ENCODE measurements at places on chromosomes 6 and 20. TPM values are rescaled to one million over a fixed set of nuclear protein-coding genes. Genes with fewer than 3 reads are reported as not detected.

GRCh38 chr20:11452326-11452725 lies 465.4 kb upstream of the BTBD3 start:
- no peak overlapping the region for H3K4me3 ChIP-seq
- H3K4me1 ChIP-seq: no peaks in the 10 kb centered on the region
- no peaks in the 10 kb centered on the region for H3K27me3 ChIP-seq
- no peak for DNase-seq

- H3K27ac ChIP-seq: no peak overlapping the region
- H3K27me3 ChIP-seq: no peaks in the 10 kb centered on the region
- no peaks in the 10 kb centered on the region for H3K36me3 ChIP-seq
- no peak for DNase-seq
- no peak overlapping the region for H3K4me3 ChIP-seq
- H3K4me1 ChIP-seq: no peaks in the 10 kb centered on the region
These were observed 26.1 kb upstream of the HLA-E start for GRCh38 chr6:30463242-30463641.

DNA sequence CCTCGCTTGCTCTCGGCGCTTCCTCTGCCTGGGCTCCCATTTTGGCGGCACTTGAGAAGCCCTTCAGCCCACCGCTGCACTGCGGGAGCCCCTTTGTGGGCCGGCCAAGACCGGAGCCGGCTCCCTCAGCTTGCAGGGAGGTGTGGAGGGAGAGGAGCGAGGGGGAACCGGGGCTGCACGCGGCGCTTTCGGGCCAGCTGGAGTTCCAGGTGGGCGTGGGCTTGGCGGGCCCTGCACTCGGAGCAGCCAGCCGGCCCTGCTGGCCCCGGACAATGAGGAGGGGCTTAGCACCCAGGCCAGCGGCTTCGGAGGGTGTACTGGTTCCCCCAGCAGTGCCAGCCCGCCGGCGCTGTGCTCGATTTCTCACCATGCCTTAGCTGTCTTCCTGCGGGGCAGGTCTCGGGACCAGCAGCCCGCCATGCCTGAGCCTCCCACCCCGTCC lies 10.2 kb upstream of the SRPK1 start:
- H3K36me3 ChIP-seq: no peaks in the 10 kb centered on the region
- H3K4me1 ChIP-seq: no peaks in the 10 kb centered on the region
- H3K27me3 ChIP-seq: no peaks in the 10 kb centered on the region
- no peak for DNase-seq

- H3K36me3 ChIP-seq: no peaks in the 10 kb centered on the region
- H3K4me3 ChIP-seq: no peak overlapping the region
- H3K27ac ChIP-seq: no peak overlapping the region
- DNase-seq: no peak
- H3K4me1 ChIP-seq: no peaks in the 10 kb centered on the region
- no peaks in the 10 kb centered on the region for H3K27me3 ChIP-seq
These were observed 6.0 kb downstream of the SMPD2 start for GRCh38 chr6:109446541-109446940.

DNA sequence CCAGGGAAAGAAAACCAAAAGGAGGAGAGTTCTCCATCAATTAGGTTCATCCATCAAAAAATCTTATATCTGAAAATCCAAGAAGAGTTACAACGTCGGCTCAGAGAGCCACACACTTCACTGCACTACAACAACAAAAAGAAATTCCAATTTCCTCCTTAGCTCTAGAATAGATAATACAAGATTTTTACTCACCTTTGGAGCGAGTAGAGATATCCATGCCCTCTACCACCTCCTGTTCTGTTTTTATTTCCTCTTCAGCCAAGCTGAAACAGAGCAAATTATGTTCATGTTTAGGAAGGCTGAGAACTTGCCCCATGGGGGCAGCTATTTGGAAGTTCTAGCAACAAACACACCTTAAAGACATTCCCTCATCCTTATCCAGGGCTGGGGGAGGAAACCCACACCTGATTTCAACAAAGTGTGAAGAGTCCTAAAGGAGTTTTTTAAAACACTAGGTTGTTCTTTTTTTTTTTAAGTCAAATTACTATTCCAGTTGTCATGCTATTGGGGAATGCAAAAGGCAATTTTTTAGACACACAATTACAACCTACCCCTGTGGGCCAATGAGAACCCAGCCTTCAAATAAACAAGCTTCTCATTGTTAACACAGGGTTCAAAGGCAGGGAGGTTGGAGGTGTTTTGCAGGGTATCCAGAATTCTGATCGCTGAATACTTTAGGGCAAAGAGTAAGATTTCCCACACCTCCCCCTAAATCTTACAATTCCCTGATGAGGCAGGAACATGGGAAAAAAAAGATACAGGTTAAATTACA lies 8.7 kb downstream of the ZMYND8 start:
- no peaks in the 10 kb centered on the region for H3K27me3 ChIP-seq
- no peak overlapping the region for H3K4me3 ChIP-seq
- DNase-seq: no peak

- no peak overlapping the region for H3K4me3 ChIP-seq
- H3K27me3 ChIP-seq: no peaks in the 10 kb centered on the region
- no peak for DNase-seq
These were observed 7.5 kb downstream of the C6orf52 start for GRCh38 chr6:10686901-10687300.

DNA sequence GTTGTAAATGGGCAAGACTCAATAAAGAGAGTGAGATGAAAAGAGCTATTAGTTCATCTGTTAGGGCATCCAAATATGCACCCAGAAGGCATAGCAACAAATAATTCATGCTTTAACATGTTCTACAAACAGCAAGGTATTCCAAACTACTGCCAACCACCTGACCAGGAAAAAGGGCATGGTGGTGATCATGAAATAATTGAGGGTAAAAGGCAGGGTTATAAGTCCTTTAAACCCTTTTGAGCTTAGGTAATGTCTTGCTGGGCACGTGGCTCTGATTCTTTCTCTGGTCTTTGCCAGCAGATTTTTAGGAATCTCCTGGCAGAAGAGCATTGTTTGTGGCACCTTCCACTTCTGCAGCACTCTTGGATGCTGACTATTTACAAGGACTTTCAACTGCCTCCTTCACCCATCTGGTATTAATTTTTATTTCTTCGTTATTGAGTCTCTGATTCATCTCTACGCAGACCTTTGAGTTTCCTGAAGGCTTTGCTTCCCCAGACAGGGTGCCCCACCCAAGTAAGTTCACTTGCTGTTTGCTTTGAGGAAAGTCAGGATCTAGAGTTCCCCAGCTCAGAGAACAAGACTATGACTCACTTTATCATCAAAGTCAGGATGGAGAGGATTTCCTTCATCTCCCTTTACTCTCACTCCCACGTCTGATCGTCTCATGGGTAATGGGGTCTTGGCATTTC lies 83.4 kb upstream of the NEDD9 start:
- no peaks in the 10 kb centered on the region for H3K36me3 ChIP-seq
- no peak overlapping the region for H3K27ac ChIP-seq

DNA sequence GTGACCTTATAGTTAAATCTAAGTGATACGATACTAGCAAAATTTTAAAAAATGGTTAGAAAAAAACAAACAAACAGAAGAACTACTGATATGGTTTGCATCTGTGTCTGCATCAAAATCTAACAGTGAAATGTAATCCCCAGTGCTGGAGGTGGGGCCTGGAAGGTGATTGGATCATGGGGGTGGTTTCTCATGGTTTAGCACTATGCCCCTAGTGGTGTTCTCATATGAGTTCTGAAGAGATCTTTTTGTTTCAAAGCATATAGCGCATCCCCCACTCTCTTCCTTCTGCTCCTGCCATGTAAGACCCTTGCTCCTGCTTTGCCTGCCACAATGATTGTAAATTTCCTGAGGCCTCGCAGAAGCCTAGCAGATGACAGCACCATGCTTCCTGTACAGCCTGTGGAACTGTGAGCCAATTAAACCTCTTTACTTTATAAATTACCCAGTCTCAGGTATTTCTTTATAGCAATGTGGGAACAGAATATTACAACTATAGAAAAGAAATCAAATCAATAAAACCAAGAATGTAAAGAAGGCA lies 5.4 kb downstream of the FBXL4 start:
- H3K4me1 ChIP-seq: no peaks in the 10 kb centered on the region
- no peak overlapping the region for H3K27ac ChIP-seq

DNA sequence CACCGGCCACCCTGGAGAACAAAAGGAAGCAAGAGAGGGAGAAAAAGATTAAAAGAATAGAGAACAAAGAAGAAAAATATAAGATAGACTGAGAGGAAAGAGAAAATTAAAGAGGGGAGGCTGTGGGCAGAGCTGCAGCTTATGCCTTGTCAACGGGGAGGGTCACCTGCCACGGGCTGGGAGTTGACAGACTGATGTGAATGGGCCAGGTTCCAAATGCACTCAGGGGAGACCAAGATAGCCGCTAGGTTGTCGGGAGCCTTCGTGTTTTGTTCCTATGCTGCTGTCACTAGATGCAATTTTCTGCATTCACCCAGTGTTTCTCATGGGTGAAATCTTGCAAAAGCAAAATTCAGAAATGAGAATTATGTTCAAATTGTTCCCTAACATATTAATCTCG lies 119.6 kb upstream of the MTHFD1L start:
- no peak overlapping the region for H3K27ac ChIP-seq
- no peaks in the 10 kb centered on the region for H3K4me1 ChIP-seq
- H3K27me3 ChIP-seq: no peaks in the 10 kb centered on the region
- no peak overlapping the region for H3K4me3 ChIP-seq
- DNase-seq: no peak

- no peaks in the 10 kb centered on the region for H3K27me3 ChIP-seq
- no peaks in the 10 kb centered on the region for H3K36me3 ChIP-seq
- H3K4me1 ChIP-seq: no peaks in the 10 kb centered on the region
- no peak overlapping the region for H3K27ac ChIP-seq
- DNase-seq: no peak
These were observed 117.8 kb downstream of the ZDHHC14 start for GRCh38 chr6:157498817-157499216.

DNA sequence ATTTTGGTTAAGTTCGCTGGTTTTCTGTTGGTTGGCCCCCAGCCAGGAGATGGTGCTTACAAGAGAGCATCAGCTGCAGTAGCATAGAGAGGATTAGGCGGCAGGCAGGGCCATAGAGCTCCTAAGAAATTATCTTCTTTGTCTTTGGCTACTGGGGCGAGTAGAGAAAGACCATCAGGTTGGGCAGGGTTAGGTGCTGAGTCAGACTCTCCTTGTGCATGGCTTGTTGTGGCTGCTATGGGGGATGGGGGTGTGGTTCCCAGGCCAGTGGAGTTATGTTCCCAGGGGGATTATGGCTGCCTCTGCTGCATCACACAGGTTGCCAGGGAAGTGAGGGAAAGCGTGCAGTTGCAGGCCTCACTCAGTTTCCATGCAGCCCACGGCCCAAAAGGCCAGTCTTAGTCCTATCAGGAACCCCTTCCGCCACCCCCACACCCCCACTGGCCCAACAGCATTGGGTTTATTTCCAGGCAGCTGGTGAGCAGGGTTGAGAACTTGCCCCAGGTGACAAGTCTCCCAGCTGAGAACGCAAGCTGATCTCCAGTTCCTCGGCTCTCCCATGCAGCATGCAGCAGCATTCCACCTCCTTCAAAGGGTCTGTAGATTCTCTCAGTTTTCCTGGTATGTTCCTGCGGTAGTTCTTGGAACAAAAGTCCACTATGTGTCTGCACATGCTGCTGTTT lies 243.7 kb downstream of the UTRN start:
- H3K36me3 ChIP-seq: peaks cover 3% of the 10 kb centered on the region
- no peaks in the 10 kb centered on the region for H3K27me3 ChIP-seq
- H3K4me1 ChIP-seq: no peaks in the 10 kb centered on the region
- no peak for DNase-seq
- no peak overlapping the region for H3K27ac ChIP-seq

DNA sequence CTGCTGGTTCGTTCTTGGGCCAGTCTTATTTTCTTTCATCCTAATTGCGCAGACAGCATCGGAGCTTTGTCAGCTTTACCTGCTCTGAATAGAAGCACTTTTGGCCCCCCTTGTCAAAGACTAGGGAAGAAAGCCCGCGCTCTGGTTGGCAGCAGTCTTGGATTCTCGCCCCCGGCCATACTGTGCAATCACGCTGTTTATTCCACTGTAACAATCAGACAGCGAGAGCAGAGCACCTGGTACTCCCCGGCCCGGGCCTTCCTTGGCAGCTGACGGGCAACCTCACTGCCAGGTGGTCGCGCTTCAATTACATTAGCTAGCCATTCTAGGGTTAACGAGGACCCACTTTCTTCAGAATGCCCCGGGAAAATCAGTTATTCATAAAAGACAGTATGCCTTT lies 72.6 kb downstream of the INSM1 start:
- no peaks in the 10 kb centered on the region for H3K36me3 ChIP-seq
- DNase-seq: no peak
- no peaks in the 10 kb centered on the region for H3K27me3 ChIP-seq
- no peak overlapping the region for H3K4me3 ChIP-seq

DNA sequence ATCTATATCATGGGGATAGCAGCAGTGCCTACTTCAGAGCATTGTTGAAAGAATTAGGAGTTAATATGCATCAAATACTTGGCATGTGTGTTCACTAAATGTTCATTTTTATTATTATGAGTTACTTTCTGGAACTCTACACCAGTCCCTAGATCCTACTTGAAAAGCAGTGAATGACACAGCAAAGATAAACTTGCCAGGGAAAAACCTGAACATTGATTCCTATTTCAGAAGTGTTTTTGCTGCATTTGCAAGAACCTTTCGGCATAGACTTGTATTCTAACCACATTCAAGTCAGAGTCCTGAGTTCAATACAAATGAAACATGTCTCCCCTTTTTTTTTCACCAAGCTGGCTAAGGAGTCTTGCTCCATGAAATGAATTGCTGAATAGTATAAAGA lies 187.4 kb upstream of the TAB2 start:
- no peaks in the 10 kb centered on the region for H3K4me1 ChIP-seq
- no peak for DNase-seq
- H3K27me3 ChIP-seq: no peaks in the 10 kb centered on the region

GRCh38 chr6:33613795-33614168 lies 7.3 kb upstream of the ITPR3 start:
- H3K4me3 ChIP-seq: no peak overlapping the region
- no peak overlapping the region for H3K27ac ChIP-seq
- no peak for DNase-seq
- H3K4me1 ChIP-seq: no peaks in the 10 kb centered on the region
- H3K27me3 ChIP-seq: no peaks in the 10 kb centered on the region

- H3K4me3 ChIP-seq: no peak overlapping the region
- H3K27ac ChIP-seq: no peak overlapping the region
- no peaks in the 10 kb centered on the region for H3K4me1 ChIP-seq
- no peaks in the 10 kb centered on the region for H3K27me3 ChIP-seq
- DNase-seq: no peak
These were observed 10.6 kb downstream of the PDYN start for GRCh38 chr20:1983301-1983700.

DNA sequence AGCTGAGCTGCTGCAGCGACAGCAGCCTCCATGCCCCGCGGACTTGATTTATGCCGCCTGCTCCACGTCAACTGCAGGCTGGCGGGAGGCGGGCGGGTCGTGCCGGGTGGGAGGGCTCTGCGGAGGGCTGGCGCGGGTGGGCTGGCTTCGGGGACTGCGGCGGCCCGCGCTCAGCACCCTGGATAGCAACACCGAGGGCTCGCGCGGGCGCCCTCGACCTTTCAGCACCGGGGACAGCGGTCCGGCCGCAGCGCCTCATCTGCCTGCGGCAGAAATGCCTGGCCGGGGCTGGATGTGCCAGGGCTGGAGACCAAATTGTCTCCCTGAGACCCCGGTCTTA lies 792 bp downstream of the SNAP25 start:
- peak overlapping the region; percentile 62 for H3K4me3 ChIP-seq

The ZGPAT gene
- total RNA-seq: 20.8 TPM

The ELOVL5 gene
- 62.0 TPM for total RNA-seq

The PM20D2 gene
- 23.5 TPM for total RNA-seq

The SNAP25 gene
- 10.9 TPM for total RNA-seq

The MEI4 gene
- total RNA-seq: not detected

The CRIP3 gene
- 0.65 TPM for total RNA-seq

The PTCHD4 gene
- 2.4 TPM for total RNA-seq

The PPP1R3D gene
- total RNA-seq: 8.0 TPM

The DEF6 gene
- total RNA-seq: 9.9 TPM

The BEND6 gene
- total RNA-seq: 3.1 TPM

The RAMACL gene
- total RNA-seq: 2.4 TPM

The HTR1B gene
- total RNA-seq: 6.6 TPM
